ENCODE measurements at places on chromosomes 2 and 18.

- DNase-seq, result no peak
Measured at GRCh38 chr2:86224645-86225355, 25.5 kb downstream of the MRPL35 start.

DNA sequence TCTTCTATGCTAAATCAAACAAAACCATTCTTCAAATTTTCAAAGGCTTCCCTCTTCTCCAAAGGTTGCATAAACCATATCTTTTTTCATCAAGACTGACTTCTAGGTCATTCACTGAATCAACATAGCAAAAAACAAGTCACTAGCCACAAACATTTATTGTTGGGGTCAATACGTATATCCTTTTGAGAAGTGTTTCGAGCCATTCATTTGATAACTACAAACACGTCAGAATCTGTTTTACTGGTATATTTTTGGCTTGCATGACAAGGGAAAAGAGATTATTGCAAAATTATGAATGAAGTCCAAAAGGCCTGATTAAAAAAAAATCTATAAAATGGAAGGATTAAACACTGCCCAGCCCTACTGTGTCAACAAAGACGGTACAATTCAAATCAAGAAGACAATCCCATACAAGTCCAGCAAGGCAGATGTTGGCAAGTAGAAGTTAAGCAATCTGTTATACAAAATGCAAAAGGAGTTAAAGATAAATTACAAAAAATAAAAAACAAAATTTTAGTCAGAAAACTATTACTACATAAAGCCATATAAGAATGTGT is 222.4 kb downstream of the SRBD1 start:
- no peak for DNase-seq

- DNase-seq, result no peak
Measured at GRCh38 chr18:61679836-61680235, 213.0 kb downstream of the RNF152 start.

- DNase-seq, result no peak
Measured at GRCh38 chr2:207167099-207167923, 1.6 kb upstream of the KLF7 start.

GRCh38 chr2:54867457-54867856 is 144.0 kb downstream of the EML6 start:
- DNase-seq, result no peak

DNA sequence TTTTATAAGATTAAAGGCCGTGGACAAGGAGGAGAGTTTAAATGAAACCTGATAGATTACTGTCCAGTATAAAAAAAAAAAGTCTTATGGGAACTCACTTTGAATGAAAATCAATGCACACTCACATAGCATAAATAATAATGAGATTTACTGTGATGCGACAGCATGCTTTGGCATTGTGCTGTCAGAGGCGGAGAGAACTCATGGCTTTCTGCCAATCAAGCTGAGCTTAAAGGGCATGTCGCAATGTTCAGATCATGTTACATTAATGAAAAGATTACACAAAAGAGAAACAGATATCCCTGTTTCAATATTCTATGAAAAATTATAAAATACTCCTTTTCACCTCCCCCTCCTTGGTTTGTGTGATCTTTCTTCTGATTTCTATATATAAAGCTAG is 310.8 kb downstream of the ERBB4 start:
- DNase-seq, result peak; percentile 60

GRCh38 chr2:235170016-235170415 is 218.2 kb downstream of the SH3BP4 start:
- no peak for DNase-seq

DNA sequence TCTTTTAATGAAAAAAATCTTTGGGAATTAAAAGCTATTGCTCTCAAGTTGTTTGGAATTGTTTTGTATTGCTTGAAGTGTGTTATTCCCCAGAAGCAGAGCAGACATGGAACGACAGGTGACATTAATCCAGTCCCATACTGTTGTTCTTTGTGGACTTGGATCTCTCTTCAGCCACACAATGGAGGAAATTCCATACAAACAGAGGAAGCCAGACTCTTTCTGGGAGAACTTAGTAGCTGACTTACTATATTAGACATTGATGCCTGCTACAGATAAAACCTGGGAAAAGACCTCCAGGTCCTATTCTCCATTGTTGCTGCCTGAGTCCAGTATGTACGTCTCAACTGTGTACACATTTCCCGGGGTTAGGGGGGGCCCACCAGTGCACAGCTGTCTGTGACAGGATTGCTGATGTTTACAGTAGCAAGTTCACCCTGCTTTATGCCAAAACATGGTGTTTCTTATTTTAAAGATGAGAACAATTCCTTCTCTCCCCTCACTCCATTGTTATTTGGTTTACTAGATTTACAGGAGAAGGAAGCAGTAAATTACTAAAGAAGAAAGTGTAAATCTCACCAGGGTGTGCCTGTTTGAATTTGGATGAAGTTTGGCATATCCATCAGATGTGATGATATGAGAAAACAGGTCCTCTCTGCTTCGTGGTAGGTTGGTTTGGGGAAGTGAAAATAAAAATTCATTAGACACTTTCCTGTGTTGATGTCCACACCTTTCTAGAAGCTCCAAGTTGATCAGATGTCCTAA is 142.4 kb upstream of the RBBP8 start:
- no peak for DNase-seq

GRCh38 chr2:240477916-240478315 is 42.5 kb downstream of the GPC1 start:
- no peak for DNase-seq

DNA sequence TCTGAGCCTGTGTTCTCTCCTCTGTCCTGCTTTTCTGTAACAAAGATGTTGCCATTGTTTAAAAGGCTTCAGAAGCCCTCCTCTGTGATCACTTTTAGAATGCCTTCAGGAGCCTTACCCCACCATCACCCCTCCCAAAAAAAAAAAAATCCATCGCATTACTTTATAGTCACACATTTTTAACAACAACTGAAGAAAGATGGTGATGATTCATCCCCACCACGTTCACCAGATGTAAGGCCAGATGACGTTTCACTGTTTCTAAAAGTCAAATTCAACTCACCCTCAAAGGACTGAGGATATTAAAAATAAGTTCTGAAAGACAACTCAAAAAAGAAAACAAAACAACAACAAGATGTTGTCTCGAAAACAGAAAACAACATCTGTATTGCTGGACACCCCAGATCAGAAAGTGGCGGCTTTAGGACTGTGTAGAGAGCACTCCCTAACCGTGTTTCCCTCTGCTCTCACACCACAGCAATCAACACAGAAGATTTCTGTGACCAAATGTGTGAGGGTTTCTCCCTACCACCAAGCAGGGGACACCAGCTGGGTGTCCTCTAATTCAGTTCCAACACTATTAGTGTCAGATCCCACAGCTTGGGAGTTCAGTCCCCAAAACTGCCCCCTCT is 61.9 kb upstream of the CREB1 start:
- no peak for DNase-seq

DNA sequence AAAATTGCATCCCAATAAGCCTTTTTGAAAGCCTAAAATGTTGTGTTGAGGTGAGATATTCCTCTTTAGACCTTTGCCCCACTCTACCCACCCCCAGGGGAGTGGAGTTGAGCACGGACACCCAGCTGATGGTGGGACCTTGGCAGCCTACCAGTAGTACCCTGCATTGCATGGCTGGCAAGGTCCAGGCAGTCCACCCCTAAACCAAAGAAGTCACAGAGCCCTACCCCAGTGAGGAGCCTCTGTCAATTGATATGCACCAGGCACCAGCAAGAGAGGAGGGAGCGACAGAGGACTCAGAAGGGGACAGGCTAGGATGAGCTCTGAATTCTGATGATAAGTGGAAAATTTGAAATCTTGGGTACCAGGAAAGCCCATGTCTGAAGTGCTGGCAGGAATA is 38.6 kb downstream of the MARCO start:
- DNase-seq, result no peak

- DNase-seq, result no peak
Measured at GRCh38 chr18:57516056-57516455, 70.4 kb downstream of the FECH start.

DNA sequence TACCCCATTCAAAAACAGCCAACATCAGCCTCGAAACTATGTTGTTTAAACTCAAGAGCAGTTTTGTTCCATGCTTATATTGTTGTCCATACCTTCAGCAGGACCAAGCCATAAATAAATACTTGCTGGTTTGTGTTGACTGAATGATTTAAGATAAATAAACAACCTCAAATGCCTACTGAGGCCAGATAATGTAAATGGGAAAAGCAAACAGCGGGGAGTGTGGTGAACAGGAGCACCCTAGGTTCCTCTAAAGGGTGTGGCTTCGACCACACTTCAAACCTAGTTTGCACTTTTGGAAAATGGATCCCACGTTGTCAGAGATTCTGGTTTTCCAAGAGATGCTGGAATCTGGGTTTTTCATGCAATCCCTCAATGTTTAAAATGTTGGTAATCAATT is 1.7 kb upstream of the PMAIP1 start:
- DNase-seq, result no peak

DNA sequence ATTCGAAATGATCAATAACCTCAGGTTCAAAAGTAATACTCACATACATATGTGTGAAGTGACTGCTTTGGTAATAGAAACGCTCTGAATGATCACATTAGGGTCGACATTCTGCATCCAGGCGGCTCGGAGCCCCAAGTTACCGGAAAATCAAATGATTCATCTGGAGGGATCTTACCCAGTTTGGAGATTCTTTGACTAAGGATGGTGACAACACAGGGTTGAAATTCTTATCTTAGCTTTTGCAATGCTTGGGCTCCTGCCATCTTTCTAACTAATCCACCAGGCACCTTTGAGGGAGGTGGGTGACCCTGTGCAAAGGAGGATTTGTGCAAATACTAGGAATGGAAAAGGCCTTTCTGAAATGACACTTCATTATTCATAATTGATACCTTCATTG is 10.8 kb downstream of the GBX2 start:
- no peak for DNase-seq

DNA sequence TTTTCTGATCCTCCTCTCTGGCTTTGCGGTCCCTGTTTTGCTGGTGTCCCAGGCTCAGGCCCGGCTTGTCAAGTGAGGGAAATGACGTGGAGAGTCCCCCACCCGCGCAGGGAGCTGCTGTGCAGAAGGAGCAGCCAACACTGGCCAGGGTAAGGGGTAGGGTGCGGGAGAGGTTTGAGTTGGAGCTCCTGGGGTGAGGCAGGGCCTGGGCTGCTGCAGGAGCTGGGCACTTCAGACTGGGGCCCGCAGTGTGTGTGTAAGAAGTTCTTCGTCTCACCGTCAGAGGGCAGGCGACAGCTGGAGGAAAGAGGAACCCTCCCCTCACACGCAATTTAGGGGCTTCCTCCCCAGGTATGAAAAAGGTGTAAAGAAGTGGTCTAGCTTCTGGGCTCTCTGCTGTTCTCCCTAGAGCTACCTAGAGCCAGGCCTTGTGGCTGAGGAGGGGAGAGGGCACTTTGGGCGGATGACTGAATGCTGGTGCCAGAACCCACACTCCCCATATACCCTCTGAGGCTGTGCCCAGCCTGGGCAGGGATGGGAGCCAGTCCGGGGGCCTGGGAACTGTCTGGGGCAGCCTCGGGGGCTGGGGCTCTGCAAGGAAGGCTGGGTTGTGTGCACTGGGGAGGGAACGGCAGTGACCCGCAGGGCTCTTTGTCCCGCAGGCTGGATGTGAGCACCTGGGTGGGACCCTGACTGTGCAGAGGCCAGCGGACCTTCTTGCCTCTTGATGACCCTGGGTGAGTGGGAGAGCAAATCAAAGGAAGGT is 11.8 kb downstream of the CELF4 start:
- no peak for DNase-seq
